ENCODE measurements at places on chromosomes 6 and 20.

- DNase-seq = no peak
These were observed 38.4 kb upstream of the OCSTAMP start for GRCh38 chr20:46588532-46589511.

DNA sequence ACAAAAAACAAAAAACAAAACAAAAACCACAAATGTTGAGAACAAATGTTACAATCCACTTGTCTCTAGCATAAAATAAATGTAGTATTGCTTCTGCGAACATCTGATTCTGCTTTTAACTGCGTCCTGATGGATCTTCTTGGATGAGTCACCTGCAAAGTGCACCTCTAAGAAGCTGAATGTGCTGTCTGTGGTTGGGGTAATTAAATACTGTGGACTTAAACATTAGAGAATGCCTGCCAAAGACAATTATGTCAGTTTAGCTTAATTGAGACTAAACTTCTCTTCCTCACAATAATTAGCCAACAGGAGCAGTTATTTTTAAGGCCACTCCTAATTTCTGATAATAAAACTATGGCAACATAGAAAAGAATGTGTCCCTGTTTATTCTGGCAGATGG, 253.4 kb downstream of the PHACTR1 start:
- no peak for DNase-seq

DNA sequence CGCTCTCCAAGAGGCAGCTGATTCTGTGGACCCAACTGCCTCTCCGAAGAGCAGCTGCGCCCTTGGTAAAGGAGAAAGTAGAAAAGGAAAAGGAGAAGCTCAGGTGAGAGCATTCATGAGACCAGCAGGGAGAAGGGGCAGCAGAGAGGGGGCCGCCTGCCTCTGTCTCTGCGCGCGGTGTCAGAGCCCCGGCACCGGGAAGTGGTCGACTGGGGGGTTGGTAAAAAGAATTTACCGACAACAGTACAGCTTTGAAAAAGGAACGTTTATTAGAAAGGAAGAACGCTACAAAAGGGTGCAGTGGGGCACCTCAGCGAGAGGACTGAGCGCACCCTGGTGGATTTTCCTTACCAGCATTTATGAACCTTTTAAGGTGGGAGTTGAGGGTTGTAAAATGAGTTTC, 61.9 kb downstream of the GPR6 start:
- no peak for DNase-seq

DNA sequence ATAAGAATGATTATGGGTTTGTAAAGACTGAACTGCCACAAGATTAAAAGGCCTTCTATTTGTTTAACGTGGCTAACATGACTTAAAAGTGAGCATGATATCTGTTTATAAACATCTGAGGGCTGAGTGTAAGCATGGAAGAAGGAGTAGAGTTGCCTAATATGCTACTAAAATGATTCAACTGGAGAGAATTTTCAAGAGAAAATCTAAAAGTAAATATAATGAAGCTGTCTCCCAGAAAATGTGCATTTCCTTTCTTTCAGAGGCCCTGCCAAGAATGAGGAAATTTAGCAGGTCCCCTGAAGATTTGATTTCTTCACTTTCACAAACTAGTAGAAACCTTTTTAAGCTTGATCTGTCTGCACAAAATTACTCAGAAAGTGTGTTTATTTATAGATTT, 4.2 kb upstream of the EYA4 start:
- DNase-seq = no peak

GRCh38 chr6:157613011-157613522, 210.0 kb upstream of the SNX9 start:
- DNase-seq = no peak

DNA sequence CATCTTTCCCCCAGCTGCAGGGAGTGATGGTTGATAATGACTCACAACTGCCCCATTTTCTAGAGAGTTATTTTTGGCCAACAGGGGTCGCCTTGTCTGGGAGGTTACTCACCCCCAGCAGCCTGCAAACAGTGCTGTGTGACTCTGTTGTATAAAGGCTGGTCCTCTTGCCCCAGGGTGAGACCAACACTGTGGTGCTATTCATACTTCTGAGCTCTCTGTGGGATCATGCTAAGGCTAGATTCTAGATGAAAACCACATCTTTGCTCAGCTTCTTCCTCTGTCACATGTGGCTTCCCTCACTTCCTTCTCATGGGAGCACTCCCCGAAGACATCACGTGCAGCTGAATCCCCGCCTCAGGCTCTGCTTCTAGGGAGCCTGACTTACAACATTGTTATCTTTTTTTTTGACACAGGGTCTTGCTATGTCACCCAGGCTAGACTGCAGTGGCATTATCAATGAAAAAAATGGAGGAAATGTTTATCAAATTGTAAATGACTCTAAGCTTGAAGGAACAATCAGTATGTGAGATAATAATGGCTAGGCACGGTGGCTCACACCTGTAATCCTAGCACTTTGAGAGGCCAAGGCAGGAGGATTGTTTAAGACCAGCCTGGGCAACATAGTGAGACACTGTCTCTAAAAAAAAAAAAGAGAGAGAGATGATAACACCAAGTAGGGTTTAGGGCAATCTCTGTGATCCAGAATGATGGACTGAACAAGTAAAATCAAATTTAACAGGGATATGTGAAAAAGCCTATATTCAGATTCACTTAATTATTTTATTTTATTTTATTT, 55.7 kb upstream of the SLC23A2 start:
- DNase-seq = peak; percentile 42

All from stimulated activated CD8-positive, alpha-beta memory T cell treated with anti-CD3 and anti-CD28 coated beads, Interleukin-15, amount 100 ng/mL, for 4 hours (primary cell).